IPS-NIHi11 (cell line): ENCODE measurements at places on chromosomes 13 and 19.

DNA sequence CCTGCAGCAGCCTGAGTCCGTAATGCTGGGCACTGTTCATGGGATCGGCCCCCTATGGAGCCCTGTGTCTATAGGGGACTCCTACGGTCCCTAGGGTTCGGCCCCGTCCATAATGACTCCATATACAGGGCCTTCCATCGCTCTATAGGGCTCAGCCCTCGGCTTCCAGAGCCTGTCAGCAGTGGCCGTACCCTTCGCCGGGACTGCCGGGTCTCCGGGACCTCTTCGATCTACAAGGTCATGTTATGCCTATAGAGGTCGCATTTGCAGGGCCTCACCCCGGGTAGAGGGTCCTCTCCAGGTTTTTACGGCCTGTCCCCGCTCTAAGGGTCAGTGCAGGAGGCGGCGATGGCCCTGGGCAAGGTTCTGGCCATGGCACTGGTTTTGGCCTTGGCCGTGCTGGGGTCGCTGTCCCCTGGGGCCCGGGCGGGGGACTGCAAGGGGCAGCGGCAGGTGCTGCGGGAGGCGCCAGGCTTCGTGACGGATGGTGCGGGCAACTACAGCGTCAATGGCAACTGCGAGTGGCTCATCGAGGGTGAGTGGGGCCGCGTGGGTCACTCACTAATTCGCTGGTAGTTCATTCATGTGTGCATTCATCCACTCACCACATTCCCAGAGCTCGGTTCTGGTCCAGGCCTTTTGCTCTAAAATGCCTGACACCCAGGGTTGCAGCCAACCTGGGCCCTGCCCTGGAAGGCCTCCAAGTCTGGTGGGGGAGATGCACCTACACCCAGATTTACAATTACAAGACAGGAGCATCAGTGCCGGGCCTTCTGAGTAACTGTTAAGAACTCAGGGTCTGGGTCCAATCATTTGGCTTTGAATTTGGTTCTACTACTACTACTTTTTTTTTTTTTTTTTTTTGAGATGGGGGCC, 699 bp downstream of the MEGF8 start:
- peak; percentile 54 for DNase-seq

- DNase-seq = peak; percentile 90
Measured at GRCh38 chr19:10478903-10479384, 24.2 kb downstream of the KEAP1 start.

DNA sequence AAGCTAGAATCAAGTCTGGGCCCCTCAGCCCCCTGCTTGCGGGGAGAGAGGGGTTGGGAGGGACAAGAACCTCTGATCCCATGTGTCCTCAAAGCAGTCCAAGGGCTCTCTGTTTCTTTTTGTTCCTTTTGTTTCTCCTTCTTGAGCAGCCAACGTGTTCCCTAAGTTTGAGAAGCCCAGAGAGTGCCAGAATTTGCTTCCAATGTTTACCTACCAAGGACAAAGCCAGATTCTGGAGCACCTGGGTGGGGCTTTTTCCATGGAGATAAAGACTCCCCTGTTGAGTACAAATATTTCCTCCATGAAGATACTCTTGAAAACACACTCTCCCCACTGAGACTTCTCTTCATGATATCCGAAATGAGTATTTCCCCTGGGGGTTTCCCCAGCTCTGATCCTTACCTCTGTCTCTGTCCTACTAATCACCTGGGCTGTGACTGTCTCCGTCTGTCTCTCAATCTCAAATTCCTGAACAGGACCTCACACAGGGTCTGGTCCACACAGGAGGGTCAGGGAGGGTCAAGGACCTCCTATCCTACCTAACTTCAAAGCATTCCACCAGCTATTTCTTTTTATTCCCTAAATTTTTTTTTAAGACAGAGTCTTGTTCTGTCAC, 27.4 kb downstream of the CD177 start:
- no peak for DNase-seq

GRCh38 chr19:33520048-33520643, 1.4 kb downstream of the PEPD start:
- DNase-seq = no peak

DNA sequence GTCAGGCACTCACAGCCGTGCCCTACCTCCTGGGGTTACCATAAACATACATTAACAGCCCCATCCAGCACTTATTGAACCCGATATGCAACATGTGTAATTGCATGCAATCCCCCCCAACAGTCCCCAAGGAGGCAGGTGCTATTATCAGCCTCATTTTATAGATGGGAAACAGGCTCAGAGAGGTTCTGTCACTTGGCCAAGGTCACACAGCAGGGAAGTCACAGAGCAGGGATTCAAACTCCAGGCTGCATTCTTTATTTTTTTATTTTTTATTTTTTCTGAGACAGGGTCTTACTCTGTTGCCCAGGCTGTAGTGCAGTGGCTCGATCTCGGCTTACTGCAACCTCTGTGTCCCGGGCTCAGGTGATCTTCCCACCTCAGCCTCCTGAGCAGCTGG, 38.4 kb upstream of the TNFAIP8L1 start:
- no peak for DNase-seq

DNA sequence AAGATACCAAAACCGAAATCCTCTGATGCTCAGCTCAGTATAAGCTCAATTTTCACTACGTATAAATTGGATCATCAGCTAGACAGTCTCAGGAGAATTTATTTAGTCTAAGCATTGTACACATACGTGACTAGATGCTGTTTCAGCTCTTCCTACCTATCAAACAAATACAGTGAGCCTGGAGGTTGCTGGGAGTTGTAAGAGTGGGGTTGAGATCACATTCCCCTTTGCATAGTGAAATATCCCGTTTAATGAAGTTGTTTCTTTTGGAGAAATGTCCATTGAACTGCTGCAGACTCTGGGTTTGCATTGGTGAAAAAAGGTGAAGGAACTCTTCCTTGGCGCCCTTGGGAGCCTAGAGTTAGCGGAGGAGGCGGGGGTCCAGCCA, 68.9 kb upstream of the GJB6 start:
- no peak for DNase-seq

DNA sequence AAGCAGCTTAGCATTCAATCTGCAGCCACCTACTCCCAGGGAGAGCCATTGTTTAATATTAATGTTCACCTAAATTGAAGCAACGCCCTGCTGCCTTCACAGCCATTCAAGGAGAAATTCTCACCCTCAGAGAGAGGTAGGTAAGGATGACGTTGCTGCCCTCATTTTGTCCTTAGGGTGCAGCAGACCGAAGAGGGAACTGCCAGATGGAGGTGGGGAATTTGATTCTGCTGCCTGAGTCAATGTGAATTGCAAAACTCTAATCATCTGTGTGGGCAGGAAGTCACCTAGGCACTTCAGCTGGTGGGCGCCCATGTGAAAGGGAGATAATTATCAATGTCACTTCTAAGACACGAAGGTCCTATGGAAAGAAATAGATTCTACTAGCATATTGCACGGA, 503.4 kb downstream of the TBC1D4 start:
- peak; percentile 10 for DNase-seq

DNA sequence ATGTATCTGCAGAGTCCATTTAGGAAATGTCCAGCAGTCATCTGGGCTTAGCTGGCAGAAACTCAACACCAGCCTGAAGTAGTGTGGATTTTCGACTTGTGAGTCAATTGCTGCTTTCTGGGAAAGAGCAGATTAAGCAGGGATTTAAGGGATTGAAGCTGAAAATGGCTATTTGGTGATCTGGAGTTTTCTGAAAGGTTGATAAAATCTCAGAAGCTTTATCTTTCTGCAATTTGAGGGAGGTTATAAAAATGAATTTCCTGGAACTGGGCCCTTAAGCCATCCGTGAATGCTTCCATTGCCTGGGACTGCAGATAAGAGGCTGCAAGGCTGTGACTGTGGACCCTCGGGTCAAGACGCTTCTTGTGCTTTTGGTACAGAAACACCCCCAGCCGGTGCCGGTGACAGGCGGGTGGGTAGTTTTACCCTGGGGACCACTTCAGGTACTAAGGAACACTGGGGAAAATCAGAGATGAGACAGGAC, 61.5 kb downstream of the COL4A1 start:
- no peak for DNase-seq

- no peak for DNase-seq
Measured at GRCh38 chr13:31755803-31756212, 16.5 kb downstream of the RXFP2 start.

- DNase-seq = no peak
Measured at GRCh38 chr19:48473161-48473966, 4.2 kb downstream of the CYTH2 start.

- DNase-seq = no peak
Measured at GRCh38 chr13:49058761-49059160, 83.0 kb downstream of the FNDC3A start.

GRCh38 chr19:3606690-3607289, at the start of gene TBXA2R:
TSS of gene TBXA2R (minus strand) at chr19:3606875. CDS start at chr19:3600634, 6,241 bp downstream.
- DNase-seq = peak; percentile 90

DNA sequence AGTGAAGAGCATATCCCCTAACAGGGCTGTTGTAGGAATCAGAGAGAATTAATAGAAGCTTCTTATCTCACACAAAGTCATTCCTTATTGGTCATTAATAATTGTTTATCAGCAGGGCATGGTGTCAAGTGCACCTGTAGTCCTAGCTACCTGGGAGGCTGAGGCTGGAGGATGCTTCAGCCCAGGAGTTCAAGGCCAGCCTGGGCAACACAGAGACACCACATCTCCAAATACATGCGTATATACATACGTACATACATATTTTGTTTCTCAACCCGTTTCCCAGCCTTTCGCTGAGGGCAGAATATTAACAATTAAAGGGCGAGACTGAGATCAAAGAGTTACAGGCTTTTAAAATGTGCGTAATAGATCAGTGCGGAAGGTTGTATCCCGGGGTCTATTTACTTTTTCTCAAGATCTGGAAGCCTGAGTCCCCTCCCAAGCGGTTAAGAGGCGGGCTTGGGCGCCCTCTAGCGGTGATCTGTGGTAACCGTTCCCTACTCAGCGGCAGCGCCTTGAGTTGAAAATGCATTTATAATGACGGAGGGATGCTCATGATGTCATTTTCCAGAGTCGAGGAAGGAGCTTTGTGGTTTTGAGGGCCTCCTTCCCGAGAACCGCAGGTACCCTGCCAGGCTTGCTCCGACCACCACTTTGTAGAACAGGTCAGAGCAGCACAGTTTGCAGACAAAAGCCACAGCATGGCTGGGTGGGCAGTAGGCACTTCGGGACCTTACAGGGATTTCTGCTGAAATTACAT, 169.6 kb upstream of the GPR12 start:
- peak; percentile 92 for DNase-seq

DNA sequence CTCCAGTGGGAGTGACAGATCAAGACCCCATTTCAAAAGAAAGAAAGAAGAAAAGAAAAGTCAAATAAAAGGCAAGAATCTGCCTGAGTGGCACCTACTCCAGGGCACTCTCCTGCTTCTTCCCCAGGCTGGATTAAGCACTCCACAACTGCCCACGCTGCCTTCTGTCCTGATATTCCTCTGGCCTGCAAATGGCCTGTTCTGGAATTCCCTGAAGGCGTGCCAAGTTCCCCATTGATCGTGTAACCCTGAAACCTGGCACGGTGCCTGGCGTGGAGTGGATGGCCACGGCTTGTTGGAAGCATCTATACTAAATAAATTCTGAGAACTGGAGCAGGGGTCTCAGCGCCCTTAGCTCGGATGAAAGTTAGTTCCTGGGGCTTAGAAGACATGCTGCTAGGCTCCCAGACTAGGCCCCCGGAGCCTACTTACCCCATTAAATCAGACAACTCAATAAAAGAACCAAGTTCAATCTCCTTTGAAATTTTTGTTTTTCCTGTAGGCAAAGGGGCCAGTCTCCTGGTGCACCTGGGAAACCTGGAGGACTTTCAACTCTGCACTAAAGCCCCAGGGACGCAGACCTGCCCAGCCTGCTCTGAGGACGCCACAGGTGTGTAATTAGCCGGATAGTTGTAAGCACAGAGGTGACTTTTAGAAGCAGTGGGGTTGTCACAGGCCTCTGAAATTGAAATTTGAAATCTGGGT, 21.9 kb downstream of the ANKRD27 start:
- no peak for DNase-seq

DNA sequence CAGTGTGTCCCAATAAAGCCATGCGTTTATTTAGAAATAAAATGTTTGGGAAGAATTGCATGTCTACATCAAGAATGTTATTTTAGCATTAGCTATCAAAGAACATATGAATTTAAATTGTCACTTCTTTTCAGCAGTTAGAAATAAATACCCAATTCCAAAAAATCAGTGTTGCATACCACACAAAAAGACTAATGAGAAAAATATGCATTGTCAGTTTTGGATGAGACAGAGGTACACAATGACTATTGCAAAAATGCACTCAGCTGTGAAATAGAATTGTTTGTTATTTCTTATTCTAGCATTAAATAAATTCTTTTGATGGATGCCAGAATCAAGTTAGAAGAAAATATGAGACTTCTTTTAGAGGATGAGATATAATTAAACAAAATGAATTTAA, 833.9 kb downstream of the SLITRK1 start:
- no peak for DNase-seq

- no peak for DNase-seq
Measured at GRCh38 chr13:47611664-47612288, 389.3 kb downstream of the SUCLA2 start.

DNA sequence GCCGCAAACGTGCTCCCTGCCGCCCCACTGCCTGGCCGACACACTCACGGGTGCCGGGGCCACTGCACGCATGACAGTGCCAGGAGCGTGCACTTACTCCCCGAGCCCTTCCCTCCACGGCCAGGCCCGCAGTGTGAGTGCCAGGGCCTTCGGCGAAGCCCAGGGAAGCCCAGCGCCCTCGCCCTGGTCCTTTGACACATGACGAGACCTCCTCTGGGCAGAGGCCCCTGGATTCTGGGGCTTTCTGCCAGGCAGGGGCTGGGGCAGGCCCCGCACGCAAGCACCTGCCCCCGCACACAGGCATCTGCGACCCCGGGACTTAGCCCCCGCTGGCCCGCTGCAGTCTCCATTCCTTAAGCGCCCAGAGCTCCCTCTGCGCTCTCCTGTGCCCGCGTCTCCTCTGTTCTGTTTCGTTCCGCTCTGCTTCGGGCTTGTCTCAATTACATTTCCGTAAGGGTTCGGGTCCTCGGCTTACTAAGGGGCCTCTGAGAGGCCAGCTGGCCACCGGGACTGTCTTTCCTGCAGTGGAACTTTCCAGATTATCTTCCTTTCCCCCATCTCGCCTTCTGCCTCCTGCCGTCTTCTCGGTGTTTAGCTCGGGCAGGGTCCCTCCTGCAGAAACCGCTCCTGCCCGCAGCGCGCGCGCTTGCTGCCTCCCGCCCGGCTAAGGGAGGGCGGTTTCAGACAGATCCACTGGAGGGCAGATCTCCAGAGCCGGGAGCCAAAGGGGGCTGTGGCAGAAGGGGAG, 98.8 kb downstream of the ING1 start:
- DNase-seq = peak; percentile 43
